Left renal pelvis (tissue), 4 donors: ENCODE measurements at places on chromosomes 3 and 15. TPM values are rescaled to one million over a fixed set of nuclear protein-coding genes. Genes with fewer than 3 reads are reported as not detected.

Gene PRSS50
- 1.2 TPM for polyA plus RNA-seq

Gene GMPPB
- polyA plus RNA-seq: 14.5 TPM

- no peak for DNase-seq
These were observed 12.5 kb downstream of the FBLN2 start for GRCh38 chr3:13561376-13561775.

- DNase-seq: peak; percentile 39
These were observed at the start of gene TASOR for GRCh38 chr3:56683122-56683817. Gene TASOR, minus strand, starts transcription at chr3:56683265. Its CDS starts 259 bp downstream, at chr3:56683006.

GRCh38 chr15:71844916-71845315 is 34.6 kb downstream of the NR2E3 start:
- no peak for DNase-seq

- DNase-seq: no peak
These were observed 67.5 kb downstream of the TIPARP start for GRCh38 chr3:156741935-156742334.

GRCh38 chr3:186552408-186553031 is 8.3 kb upstream of the CRYGS start:
- DNase-seq: no peak

DNA sequence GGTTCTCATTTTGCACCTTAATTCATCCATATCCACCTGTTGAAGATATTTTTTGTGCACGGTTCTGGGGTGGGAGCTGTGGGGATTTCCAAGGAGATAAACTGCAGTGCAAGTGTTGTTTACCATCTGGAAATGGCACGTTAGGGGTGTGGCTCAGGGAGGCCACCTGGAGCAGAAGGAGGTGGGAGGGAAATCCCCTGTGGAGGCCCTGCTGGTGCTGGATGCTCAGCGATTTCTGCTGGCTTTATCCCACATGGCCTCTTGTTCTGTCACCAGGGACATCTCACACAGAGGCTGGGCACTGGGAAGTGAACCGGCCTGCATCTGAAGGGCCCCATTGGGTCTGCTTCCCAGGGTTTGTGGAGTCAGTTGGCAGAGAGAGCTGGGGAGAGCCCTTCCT is 24.3 kb downstream of the TRPM1 start:
- no peak for DNase-seq
